ENCODE measurements at places on chromosomes 11 and 22.

DNA sequence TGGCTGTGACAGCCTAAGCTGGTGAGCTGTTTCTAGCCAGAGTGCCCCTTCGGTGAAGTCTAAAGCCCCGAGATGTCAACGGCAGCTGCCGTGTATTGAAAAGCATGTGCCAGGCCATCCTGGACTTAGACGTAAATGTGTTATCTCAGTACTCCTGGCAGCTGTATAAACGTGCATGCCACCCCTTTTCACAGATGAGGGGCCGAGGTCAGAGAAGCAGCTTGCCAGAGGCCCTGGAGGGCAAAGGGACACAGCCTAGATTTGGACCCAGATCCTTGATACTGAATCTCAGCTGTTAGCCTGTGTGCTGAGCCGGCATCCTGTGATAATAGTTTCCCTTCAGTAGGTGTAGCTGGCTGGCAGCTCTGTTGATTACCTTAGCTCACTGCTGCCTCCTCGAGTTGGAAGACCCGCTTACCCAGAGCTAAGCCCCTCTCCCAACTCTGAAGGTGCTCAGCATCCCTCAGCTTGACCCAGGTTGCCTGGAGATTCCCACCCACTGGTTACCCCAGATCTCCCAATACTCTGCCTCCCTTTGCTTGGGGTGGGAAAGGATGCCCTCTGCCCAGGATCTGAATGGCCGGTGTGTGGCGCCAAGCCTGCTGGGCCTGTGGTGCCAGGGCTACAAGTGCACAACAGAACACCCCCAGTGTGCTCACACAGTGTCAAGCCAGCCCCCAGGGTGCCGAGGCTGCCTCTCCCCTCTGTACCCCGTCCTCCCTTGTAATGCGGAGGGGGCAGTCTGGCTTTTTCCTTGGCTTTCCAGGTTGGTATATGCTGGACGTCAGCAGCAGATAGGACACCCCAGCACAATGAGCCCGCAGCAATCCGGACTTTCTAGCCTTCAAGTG is 59.8 kb upstream of the WNT7B start:
- no peak for DNase-seq

DNA sequence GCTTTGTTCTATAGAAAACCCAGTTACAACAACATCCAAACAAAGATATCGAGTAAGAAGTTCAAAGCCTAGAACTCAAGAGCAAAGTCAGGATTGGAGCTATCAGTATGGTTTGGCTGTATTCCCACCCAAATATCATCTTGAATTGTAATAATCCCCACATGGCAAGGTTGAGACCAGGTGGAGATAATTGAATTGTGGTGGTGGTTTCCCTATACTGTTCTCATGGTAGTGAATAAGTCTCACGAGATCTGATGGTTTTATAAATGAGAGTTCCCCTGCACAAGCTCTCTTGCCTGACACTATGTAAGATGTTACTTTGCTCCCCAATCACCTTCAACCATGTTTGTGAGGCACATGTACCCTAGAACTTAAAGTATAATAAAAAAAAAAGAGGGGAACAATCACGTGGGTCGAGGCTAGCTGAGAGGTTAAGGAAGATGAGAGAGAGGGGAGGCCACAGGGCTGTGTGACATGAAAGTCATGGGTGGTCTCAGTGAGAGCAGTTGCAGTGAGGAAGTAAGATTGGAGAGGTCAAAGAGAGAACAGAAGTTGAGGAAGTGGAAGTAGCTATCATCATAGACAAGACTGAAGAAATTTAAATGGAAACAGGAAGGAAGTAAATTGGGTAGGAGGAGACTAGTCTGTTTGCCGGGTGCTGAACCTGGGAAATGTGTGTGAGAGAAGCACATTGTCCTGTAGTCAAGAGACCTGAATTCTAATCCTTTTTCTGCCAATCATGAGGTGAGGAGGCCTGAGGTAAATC is 80.1 kb upstream of the CD44 start:
- no peak for DNase-seq

GRCh38 chr22:30948930-30949342 is 19.6 kb downstream of the MORC2 start:
- no peak for DNase-seq

GRCh38 chr11:107018219-107018901 is at the start of gene GUCY1A2:
TSS of gene GUCY1A2 (minus strand) at chr11:107018476. CDS start at chr11:107018055, 421 bp downstream.
- no peak for DNase-seq

GRCh38 chr11:12140186-12140793 is 29.9 kb downstream of the MICAL2 start:
- no peak for DNase-seq

GRCh38 chr11:108639146-108639545 is 25.7 kb upstream of the DDX10 start:
- DNase-seq, result no peak

- DNase-seq, result peak; percentile 50
These were observed 10.1 kb downstream of the MTFP1 start for GRCh38 chr22:30435674-30436126.

GRCh38 chr11:66639066-66639813 is 737 bp downstream of the RBM4 start:
- DNase-seq, result no peak

DNA sequence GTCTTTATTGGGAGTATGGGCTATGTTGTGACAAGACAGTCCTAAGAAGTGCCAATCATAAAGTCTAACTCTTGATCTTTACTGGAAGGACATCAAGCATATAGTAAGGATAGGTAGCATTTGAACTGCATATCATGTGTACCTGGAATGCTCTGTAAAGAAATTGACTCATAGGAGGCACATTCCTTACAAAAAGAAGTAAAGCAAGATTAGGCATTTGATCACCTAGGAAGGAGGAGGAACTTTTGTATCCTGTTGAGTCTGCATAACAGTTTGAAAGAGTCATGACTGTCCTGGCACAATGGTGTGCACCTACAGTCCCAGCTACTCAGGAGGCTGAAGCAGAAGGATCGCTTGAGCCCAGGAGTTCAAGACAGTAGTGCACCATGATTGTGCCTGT is 42.2 kb upstream of the DNAJB7 start:
- no peak for DNase-seq

DNA sequence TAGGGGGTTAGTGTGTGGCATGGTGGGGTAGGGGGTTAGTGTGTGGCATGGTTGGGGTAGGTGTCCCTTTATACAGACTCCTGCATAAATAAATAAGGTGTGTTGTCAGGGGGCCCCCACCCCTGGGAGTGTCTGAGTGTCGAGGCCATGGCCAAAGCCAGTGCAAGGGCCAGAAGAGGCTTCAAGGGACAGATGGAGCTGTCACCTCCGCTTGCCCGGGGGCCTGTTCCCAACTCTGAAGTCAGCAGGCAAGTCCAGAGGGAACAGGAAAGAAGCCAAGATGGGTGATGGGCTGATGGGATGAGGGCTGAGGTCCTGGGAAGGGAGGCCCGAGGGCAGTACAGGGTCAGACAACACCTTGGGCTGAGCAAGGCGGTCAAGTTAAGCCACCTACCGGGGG is 997.8 kb downstream of the BRD1 start:
- no peak for DNase-seq

DNA sequence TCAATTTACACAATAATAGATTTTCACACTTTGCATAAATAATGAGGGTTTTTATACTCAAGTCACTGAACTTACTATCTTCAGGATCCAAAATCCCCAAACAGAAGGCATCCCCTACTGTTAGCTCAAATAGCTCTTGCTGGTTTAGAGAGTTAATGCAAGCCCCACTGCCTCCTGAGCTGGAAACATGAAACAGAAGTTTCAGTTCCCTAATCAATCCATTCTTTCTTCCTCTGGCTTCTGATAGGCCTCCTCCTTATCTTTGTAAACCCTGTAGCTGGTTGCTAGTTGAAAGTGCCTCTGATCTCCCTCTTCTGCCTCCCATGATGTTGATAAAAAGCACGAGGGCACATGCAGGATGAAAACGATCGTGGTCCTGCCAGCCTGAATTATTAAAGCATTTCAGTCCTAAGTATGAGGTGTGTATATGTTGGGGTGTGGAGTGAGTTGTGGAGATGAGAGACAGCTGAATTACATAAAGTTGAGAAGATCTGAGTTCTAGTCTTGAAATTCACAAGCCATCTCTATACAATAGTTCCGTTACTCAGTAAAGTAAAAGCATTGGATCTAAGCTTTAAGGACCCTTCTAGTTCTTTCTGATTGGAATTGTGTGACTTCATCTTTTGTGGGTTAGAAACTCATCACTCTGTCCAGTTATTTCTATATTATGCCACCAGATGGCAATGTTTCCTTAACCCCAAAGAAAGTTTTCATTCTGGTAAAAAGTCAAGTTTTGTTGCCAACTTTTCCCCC is 35.0 kb upstream of the EHF start:
- DNase-seq, result no peak

- DNase-seq, result peak; percentile 69
These were observed at the start of gene GRIK4 for GRCh38 chr11:120511116-120511819. TSS of gene GRIK4 (plus strand) at chr11:120511748. CDS start at chr11:120660319, 148,571 bp downstream.

- DNase-seq, result no peak
These were observed 20.4 kb downstream of the BIRC2 start for GRCh38 chr11:102367364-102367763.

DNA sequence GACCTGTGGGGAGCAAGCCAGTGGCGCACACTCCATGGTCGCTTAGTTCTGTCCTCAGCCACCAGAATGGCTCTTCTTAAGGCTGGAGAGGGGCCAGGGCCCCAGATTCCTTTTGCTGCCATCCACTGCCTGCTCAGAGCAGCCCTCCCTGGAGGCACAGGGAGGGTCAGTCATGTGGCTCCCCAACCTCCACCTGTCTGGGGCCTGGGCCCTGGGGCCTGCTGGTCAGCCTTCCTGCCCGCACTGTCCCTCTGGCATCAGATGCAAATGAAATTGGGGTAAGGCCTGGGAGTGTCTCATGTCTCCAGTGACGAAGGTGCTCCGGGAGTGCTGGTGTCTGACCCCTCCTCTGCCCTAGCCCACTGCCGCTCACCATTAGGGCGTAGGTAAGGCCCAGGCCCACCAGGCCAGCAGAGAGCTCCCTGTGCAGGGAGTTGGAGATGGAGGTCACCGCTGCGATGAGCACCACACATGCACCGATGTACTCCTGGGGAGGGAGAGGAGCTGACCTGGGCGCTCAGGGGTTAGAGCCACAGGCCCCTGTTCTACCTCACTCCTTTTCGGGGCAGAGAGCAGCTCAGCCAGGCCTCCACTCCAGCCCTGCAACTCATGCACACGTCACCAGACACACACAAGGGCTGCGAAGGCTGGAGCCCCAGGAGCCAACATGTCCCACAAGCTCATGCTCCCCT is 9.0 kb upstream of the KCNJ11 start:
- no peak for DNase-seq

DNA sequence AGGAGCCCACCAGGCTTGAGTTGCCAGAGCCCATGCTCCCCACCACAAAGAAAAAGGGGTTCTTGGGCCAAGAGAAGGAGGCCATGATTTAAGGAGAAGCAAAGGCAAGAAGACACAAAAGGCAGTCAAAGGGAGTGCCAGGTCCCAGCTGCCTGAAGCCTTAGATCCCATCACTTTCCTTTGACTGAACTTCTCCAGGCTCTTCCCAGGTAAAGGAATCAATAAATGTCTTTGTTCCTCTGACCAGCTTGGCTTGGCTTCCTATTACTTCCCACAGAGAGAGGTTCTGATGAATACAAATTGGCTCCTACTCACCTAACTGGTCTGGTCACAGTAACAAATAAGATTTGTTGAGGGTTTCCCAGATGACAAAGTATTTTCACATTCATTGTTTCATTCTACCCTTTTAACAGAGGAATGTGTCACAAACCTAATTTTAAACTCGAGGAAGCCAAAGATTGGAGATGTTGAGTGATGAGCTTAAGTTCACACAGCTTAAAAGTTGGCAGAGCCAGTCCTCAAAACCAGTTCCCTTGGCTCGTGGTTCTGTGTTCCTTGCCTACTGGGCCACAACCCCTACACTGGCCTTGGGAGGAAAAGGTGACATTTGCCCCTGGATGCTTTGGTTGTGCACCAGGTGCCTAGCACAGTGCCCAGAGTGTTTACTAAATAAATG is 96.4 kb upstream of the SESN3 start:
- DNase-seq, result no peak

DNA sequence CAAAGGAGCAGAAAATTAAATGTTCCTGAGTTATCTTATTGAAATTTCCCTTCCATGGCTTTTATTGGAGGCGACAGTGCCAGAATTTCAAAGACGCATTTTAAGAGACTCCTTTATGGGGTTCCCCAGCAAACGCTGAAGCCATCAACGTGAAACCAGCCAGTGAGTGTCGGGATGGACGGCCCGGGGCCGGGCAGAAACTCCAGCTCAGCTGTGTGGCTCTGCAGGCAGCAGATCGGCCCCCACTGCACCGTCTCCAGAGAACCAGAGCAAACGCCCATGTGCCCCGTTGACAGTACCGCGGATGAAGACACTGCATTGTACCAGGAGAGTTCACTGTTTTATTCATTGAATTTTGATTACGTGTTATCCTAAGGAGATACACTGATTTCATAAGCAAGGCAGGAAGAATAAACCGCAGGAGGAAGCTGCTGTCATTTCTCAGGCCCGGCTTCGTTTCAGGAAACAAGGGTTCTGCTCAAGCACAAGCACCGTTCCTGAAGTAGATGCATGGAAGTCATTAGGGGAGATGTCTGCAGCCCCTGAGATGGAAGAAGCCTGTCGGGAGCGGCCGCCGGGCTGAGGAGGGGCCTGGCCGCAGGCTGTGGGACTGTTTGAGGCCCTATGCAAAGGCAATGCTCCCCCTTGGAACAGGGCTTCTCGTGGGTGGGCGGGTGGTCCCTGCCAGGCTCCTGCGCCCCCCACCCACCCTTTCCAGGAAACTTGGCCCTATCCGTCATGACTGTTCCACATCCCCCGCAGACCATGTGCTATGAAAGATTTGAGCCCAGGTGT is 639.7 kb downstream of the TBC1D22A start:
- no peak for DNase-seq

DNA sequence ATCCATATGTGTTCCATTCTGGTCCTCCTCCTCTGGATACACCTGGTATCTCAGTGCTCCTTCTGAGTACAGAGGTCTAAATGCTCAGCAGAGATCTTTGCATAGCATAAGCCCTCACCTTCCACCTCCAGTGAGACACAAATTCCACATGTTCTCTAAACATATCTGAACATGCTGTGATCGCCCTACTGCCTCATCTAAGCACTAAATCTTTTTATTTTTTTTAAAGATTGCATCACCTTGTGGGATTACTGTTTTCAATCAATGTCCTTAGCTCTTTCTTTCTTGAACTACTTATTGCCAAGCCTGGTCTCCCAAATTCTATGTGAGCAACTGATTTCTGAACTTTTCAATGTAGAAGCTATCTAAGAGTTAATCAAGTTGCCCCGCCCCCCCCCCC is 113.4 kb downstream of the TRPC6 start:
- DNase-seq, result no peak

GRCh38 chr22:31449506-31449905 is 40.1 kb downstream of the EIF4ENIF1 start:
- no peak for DNase-seq
